ENCODE measurements at places on chromosomes 6 and 20.

DNA sequence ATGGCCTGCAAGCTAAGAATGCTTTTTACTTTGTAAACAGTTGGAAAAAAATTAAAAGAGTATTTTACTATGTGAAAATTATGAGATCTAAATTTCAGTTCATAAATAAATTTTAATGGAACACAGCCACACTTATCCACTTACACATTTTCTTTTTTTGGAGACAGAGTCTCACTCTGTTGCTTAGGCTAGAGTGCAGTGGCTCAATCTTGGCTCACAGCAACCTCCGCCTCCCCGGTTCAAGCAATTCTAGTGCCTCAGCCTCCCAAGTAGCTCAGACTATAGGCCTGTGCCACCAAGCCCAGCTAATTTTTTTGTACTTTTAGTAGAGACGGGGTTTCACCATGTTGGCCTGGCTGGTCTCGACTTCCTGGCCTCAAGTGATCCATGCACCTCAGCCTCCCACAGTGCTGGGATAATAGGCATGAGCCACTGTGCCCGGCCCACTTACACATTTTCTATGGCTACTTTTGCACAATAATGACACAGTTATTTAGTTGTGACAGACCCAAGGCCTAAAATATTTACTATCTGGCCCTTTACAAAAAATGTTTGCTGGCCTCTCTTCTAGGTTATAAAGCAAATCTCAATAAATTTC lies 109.6 kb downstream of the INSM1 start:
- DNase-seq: no peak

GRCh38 chr6:43037706-43038105 lies 15.9 kb downstream of the CUL7 start:
- no peak for DNase-seq

- DNase-seq: no peak
Measured at GRCh38 chr6:7138921-7139358, 31.2 kb downstream of the RREB1 start.

DNA sequence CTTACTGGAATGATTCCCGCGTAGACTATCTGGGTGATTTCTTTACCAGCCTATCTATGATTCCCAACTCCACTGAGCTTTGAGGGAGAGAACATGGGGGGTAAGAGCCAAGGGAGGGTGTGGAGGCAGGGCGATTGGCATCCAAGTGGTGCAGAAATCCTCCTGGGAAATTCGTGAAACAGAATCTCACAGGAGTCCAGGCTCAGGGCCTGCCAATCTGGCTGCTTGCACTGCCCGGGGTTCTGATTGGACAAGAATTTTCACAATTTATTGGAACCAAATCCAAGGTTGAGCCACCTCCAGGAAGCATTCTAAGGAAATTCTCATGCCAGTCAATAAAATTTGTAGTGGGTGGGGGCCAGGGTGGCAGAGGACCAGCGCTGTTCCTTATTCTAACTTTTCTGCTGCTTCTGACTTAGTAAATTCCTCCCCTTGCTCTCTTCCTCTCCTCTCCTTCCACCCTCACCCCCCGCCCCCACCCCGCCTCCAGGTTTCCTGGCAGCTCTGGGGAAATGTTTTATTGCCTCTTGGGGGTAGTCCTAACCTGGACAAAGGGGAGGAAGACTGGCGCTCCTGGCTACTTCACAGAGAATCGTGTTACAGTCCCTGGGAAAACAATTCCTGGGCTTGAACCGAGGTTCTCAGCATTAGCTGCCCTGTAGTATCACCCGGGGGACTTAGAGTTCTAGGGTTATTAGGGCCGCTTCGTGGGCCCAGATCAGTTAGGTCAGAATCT lies 3.1 kb downstream of the BMP6 start:
- no peak for DNase-seq

- peak; percentile 14 for DNase-seq
Measured at GRCh38 chr20:1323830-1324597, 4.9 kb downstream of the SDCBP2 start.

DNA sequence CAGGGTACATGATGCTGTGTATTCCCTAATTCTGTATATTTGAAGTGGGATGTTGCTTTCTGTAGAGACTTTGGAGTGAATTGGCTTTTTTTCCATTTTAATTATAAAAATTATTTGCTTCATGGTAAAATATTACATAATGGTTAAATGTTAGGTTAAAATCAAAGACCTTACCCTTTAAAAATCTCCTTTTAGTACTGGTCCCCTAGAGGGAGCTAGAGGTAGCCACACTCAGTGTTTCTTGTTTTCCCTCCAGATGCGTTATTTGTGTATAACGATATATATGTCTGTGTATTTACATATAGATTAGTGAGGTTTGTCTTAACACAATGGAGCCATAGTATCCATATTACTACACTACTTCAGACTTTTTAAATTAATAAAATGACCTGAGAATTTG lies 146.7 kb downstream of the PLCB4 start:
- DNase-seq: no peak

GRCh38 chr6:5937936-5938706 lies 68.6 kb downstream of the NRN1 start:
- DNase-seq: no peak

GRCh38 chr20:24389686-24390085 lies 79.7 kb upstream of the SYNDIG1 start:
- peak; percentile 36 for DNase-seq

GRCh38 chr20:32325706-32326503 lies 32.2 kb upstream of the ASXL1 start:
- DNase-seq: no peak

DNA sequence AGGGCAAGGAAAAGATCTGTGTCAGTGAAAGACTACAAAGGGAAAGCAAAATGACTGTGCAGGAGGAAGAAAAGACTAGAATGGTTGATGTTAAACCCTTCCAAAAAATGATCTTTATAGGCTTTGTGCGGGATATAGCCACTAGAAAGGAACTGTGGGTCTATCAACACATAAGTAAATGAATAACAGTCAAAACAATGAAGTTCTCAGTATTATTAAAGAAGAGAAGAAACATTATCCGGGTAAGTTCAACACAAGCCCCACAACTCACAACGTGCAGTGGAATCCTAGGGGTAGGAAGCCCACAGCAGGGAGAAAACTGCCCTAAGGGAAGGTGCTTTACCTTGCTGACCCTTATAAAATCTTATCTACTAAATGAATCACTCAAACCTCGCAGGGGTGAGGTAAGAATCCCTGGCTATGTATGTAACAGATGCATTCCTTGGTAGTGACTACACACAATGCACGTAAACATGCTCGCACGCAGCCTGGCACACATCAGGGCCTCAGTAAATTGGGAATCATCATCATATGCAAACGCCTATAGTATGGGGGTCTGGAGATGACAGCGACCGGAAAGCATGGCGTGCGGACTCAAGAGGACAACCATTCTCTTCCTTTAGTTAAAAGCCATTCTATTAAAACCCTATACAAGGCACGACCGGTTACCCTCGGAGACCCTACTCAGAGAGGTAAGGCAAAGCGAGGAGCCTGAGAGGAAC lies 11.3 kb downstream of the TFAP2A start:
- no peak for DNase-seq

GRCh38 chr20:58986286-58986967 lies 5.4 kb downstream of the NELFCD start:
- no peak for DNase-seq

All from activated T-cell treated with anti-CD3 and anti-CD28 coated beads, Interleukin-2, amount 50 U/mL, for 24 hours (primary cell).